ENCODE measurements at places on chromosomes 5 and 9. TPM values are rescaled to one million over a fixed set of nuclear protein-coding genes. Genes with fewer than 3 reads are reported as not detected.

The DRD1 gene
- total RNA-seq: 2.6 TPM

The ARID3C gene
- total RNA-seq: under 0.01 TPM

- no peak for DNase-seq
These were observed 6.8 kb upstream of the HSD17B4 start for GRCh38 chr5:119445544-119445943.

DNA sequence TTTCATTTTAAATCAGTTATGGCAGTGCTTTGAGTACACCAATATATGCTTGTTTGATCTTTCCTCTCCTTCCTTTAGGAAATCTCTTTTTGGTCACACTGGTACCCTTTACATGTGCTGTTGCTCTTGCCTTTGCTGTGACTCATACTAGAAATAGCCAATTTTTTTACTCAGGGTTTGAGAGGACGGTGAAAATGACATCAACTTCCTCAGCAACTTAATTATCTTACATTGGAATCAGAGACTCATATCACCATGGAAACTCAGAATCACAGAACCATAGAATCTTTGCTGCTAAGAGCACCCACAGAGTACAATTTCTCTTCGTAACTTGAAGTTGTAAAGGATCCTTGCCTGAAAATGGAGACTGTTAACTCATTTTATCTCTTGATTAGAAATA is 13.8 kb upstream of the ZNF300 start:
- peak; percentile 74 for DNase-seq

- DNase-seq: no peak
These were observed 59.6 kb downstream of the ACTBL2 start for GRCh38 chr5:57422993-57423392.
